ENCODE measurements at places on chromosomes 16 and 17.

- DNase-seq = no peak
Measured at GRCh38 chr16:11521055-11521454, 65.7 kb downstream of the LITAF start.

- DNase-seq = no peak
Measured at GRCh38 chr17:80987941-80988461, 3.6 kb upstream of the CHMP6 start.

DNA sequence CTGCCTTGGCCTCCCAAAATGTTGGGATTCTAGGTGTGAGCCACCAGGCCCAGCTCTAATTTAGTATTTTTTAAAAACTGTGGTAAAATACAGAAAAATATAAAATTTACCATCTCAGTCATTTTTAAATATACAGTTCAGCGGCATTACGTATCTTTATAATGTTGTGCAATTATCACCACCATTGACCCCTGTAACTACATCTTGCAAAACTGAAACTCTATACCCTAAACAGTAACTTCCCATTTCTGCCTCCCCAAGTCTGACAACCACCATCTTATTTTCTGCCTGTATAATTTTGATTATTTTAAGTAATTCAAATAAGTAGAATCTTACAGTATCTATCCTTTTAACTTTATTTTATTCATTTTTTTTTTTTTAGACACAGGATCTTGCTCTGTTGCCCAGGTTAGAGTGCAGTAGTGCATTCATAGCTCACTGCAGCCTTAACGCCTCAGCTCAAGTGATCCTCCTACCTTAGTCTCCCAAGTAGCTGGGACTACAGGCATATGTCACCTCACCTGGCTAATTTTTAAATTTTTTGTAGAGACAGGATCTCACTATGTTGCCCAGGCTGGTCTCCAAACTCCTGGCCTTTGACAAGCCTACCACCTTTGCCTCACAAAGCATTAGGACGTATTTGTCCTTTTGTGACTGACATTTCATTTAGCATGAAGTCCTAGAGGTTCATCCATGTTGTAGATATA lies 10.9 kb upstream of the GGA2 start:
- DNase-seq = no peak

DNA sequence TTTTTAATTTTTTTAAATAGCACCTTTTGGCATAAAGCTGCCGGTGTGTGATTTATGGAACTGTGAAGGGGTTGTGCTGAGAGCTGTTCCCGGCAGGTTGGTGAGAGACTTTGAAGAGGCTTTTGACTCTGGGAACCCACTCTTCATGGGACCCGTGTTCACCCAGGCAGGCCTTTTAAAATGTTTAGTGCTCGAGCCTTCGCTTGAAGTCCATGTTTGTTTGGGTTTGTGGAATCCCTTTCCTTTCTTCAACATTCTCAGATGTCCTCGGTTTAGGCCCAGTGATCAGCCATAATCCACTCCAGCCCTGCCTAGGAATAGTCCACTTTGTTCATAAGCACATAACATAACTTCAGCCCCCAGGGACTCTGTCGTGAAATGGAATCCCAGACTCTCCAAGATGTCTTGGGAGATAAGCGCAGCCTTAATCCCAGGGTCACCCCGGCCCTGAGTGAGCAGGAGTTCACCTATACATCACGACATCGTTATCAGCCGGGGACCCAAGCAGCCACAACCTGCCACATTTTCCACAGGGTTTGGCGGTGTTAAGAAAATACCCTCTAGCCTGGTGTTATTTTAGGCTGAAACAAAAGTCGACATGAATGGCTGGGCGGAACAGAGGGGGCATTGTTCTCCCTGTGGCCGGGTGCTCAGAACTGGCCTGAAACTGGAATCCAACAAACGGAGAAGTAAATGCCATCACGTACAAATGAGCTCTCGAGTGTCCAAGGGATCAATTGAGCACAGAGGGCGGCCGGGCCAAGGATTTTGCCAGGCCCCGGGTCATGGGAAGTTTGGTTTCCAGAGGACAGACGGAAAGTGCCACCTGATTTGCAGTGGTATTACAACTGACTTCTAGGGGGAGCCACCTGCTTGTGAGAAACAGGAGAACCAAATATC lies 145.7 kb upstream of the IRX3 start:
- no peak for DNase-seq

DNA sequence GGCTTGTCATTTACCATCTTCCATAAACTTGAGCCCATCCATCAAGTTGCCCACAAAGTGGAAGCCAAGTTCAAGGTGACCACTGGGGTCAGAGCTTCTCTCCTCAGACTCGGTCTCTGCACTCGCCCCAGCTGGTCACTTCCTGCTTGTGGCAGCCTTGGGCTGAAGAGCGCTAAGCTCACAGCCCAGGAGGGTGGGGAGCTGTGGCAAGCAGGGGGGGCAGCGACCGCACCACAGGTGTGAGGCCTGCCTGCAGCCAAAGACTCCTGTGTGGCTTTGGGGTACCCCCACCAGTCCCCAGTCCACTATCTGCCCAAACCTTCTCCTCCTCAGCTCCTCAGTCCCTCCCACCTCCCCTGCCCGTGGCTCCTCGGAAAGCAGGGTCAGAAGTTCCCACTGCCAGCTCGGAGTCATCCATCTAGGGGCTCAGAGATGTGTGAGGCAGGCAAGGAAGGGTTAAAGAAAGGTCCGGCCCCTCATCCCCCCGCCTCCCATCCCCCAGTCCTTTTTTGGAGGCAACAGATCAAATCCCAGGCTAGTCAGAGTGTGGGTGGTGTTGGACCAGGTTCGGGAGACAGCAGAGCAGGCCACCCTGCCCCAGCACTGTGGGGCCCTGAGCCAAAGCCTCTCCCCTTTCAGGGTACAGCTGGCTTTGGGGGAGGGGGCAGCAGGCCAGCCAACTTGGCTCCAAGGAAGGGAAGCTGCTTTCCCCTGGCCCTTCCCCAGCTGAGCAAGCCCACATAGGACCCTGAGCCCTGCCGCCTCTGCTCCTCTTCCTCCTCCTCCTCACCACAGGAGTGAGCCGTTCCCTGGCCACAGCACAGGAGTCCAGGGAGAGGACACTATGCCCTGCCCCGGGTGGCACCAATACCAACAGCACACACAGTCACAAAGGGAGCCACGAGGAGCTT lies 3.2 kb downstream of the CSF3 start:
- no peak for DNase-seq

- peak; percentile 24 for DNase-seq
Measured at GRCh38 chr16:16052916-16053315, 103.5 kb downstream of the ABCC1 start.

- no peak for DNase-seq
Measured at GRCh38 chr16:81842564-81843242, 63.6 kb downstream of the PLCG2 start.

- no peak for DNase-seq
Measured at GRCh38 chr17:47816111-47816735, 5.4 kb downstream of the OSBPL7 start.

GRCh38 chr16:23394141-23394831 lies 58.7 kb downstream of the COG7 start:
- no peak for DNase-seq

DNA sequence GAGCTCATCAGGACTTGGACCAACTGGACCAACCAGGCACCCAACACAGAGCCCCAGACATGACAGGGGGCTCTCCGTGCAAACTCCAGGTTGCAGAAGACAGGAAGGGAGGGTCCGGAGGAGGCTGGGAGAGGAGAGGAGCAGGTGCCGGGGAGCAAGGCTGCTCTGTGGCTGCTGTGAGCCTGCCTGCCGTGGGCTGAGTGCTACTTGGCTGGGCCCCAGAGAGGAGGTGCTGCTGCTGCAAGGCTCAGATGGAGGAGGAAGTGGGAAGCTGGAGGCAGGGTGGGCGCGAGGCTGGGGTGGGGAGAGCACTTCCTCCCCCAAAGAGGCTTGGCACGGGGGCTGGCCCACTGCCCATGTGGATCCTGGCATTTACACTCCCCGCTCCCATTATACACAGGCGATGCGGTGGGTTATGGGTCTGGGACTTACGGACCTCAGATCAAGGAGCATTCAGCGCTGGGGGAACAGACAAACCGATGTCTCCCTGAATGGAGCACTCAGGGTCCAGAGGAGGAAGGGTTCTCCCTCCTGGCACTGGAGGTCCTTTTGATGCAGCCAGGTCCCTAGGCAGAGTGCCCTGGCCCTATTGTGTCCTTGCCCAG lies 15.9 kb downstream of the EPOP start:
- DNase-seq = no peak

GRCh38 chr16:65373097-65373496 lies 251.2 kb upstream of the CDH11 start:
- DNase-seq = no peak

GRCh38 chr17:17569691-17570090 lies 21.8 kb downstream of the PEMT start:
- DNase-seq = no peak

- no peak for DNase-seq
Measured at GRCh38 chr16:86990451-86990850, 326.7 kb downstream of the C16orf95 start.

DNA sequence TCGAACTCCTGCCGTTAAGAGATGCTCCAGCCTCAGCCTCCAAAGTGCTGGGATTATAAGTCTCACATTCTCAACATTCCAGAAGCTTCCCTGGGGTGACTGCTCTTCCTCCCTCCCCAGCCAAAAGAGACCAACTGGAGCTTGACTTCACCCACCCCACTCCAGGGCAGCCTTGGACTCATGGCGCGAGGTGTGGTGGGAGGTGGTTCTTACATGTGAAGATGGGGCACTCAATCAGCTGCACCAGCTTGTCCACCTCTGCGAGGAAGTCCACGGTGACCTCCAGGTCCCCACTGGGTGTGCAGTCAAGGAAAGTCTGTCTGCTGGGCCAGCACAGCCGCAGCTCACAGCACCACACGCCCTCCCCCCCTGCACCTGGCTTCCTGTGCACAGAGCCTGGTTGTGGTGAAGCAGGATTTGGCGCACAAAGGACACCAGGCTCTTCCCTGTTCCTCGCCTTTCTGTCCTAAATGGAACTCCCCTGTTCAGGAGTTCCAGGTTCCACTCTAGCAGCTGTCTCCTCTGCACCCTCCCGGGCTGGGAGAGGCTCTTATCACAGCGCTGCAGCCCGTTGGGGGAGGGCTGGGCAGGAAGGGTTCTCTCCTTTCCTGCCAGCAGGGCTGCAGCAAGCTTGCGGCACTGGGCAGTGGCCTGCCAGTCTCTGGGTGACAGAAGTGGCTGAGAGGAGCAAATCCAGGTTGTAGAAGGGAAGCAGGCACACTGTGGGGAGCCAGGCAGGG lies 9.6 kb upstream of the MTSS2 start:
- DNase-seq = no peak

- DNase-seq = no peak
Measured at GRCh38 chr16:60206516-60206915, 1472.4 kb upstream of the GOT2 start.

DNA sequence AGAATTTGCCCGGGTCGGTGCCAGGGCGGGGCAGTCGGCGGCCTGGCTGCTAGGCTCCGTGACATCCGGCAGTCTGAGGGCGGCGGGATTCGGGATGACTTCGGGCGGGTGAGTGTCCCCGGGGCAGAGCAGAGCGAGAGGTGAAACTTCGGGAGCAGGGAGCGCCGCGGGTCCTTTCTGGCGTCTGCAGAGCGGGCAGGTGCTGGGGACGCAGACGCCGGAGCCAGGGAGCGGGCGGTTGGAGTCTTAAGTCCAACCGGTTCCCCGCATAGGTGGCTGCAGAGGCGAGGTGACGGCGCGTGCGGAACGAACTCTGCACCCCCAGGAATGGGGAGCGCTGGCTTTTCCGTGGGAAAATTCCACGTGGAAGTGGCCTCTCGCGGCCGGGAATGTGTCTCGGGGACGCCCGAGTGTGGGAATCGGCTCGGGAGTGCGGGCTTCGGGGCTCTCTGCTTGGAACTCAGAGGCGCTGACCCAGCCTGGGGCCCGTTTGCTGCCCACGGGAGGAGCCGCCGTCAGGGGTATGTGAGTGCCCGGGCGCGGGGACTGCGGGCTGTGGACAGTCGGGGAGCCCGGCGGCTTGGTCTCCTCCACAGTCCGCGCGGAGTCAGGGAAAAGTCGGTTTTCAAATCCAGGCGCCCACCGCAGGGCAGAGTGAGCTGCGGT lies at the start of gene B4GALNT2:
Gene B4GALNT2 (plus strand): TSS at position 71 of the 666 bp plus-strand sequence. CDS start 24 bp downstream, at position 95.
- DNase-seq = peak; percentile 42

GRCh38 chr16:61617219-61617783 lies 418.9 kb downstream of the CDH8 start:
- DNase-seq = no peak

Data from hepatic stellate cell (primary cell).